HTR-8/SVneo (cell line): ENCODE measurements at places on chromosomes 11 and 22.

- DNase-seq = no peak
These were observed 6.0 kb upstream of the MALAT1 start for GRCh38 chr11:65492637-65493366.

DNA sequence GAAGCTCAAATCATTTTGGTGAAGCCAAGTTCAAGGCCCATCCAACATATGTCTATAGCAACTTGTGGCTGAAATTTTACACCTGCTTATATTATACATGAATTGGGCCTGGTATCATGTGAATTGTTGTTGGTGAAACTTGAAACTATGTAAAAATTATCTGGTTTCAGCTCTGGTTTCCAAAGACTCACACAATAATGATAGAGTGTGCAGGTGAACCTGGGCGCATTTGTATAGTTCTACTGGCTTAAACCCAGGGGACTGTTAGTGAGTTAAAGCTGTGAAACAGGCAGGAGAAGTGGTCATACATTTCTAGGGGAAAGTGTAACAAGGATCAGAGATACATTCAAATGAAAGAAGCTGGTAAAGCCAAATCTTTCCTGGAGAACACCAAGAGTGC lies 627.3 kb downstream of the METTL15 start:
- DNase-seq = no peak

DNA sequence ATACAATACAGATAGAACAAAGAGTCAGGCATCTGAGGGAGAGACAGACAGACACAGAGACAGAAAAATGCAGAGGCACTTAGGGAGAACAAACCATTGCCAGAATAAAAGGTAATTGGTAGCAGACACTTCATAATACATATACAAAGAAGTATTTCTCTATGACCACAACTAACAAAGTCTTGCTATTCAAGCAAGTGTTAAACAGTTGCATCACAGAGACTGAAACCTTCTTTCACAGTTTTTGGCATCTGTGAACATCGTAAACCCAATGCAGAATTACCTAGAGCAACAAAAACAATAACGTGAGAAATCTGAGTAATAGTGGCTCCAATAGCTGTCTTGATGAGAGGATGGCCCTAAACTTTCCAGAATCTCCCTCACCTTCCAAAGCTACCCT lies 116.4 kb downstream of the BLID start:
- no peak for DNase-seq

DNA sequence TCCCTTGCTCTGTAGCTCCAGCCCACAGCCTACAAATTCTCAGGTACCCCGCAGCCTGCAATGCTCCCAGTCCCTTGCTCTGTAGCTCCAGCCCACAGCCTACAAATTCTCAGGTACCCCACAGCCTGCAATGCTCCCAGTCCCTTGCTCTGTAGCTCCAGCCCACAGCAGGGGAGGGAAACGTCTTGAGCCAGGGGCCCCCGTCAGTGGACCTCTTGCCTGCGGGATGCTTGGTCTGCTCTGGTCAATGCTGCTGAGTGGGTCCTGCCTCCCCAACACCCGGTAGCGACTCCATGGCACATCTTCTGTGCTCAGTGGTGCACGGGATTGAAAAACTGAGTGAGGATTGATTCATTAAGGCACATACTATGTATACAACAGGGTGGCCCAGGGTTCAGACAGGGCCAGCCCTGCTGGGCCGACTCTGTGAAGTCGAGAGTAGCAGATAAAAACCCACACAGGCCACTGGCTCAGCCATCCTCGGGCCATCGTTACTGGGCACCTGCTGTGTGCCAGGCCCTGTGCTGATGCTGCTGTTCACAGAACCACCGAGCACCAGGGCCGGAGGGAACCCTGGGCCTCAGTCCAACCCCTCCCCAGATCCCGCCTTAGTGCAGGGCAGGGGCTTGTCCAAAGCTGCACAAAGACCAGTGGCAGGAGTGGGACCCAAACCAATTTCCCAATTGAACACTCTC lies 69.7 kb downstream of the MYO7A start:
- no peak for DNase-seq

DNA sequence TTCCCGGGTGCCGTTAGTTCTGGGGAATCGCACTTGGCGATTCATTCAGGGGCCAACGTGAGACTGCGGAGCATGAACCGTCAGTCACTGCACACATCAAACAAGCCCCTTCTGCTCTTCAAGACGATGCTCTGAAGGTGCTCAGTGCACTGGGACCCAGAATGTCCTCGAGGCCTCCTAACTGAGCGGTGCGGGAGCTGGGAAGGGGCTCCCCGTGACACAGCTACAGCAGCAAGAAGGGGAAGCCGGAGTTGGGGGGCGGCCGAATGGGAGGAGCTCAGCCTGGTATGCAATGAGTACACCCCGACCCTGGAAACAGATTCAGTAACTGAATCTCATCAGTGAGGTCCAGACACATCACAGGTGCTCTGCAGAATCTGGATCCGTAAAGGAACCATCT lies 150.8 kb downstream of the SHANK2 start:
- DNase-seq = no peak

DNA sequence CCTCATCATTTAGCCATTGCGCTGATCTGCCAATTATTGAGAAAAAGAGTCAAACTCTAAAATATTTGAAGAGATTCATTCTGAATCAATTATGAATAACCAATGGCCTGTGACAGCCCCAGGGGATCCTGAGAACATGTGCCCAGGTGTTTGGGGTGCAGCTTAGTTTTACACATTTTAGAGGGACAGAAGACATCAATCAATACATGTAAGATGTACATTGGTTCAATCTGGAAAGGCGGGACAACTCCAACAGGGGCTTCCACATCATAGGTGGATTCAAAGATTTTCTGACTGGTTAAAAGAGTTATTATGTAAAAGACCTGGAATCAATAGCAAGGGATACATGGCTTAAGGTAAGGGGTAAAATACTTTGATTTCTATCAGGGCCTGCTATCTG lies 4.9 kb upstream of the MRGPRE start:
- DNase-seq = no peak

GRCh38 chr22:27616033-27616432 lies 185.5 kb downstream of the MN1 start:
- no peak for DNase-seq

DNA sequence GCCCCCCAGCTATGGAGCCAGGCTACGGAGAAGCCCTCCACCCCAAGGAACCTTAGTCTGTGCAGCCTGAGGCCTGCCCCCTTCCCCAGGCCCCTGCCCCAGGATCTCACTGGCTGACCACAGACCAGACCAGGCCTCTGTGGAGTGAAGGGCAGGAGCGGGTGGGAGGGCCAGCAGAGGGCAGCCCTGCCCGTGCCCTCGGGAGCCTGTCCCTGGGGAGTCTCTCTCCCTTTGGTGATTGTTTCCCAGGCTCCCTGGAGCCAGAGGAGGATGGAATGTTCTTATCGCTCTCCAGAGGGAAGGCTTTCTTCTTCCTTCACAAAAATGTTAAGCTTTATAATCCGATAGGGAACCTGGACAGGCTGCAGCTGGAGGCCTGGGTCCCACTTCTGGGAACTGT lies 455.3 kb downstream of the SOX6 start:
- no peak for DNase-seq

GRCh38 chr11:12223771-12224536 lies 113.6 kb downstream of the MICAL2 start:
- no peak for DNase-seq

- DNase-seq = no peak
These were observed 1.3 kb upstream of the HDAC10 start for GRCh38 chr22:50252082-50253045.

- no peak for DNase-seq
These were observed 25.4 kb upstream of the ARHGAP20 start for GRCh38 chr11:110737593-110737992.

GRCh38 chr22:19801340-19802000 lies 40.9 kb downstream of the TBX1 start:
- DNase-seq = no peak

DNA sequence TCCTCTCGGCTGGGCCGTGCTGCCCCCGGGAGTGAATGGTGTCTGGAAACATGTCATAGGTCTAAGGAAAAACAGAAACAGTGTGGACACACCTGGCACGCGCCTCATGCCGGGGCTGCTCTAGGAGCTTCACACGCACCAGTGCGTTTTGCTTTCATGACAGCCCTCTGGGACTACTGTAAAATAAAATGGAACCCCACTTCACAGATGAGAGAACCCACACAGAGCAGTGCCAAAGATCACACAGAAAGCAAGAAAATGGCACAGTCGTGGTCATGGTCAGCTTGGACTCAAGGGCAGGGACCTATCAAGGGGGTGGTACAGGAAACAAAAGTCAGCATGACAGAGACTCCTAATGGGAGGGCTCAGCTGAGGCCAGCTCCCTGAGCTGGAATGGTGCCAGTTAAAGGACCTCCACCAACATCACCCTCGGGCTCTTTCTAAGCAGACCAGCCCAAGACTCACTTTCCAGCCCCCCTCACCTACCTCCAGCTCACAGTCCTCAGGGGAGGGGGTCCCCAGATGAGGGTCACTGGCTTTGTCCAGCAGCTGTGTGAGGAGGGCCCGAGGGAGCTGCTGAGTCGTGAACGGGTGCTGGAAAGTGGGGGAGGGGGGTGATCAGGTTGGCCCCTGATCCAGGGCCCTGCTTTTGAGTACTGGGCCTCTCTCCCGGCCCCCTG lies 3.3 kb downstream of the MAP4K2 start:
- DNase-seq = no peak

DNA sequence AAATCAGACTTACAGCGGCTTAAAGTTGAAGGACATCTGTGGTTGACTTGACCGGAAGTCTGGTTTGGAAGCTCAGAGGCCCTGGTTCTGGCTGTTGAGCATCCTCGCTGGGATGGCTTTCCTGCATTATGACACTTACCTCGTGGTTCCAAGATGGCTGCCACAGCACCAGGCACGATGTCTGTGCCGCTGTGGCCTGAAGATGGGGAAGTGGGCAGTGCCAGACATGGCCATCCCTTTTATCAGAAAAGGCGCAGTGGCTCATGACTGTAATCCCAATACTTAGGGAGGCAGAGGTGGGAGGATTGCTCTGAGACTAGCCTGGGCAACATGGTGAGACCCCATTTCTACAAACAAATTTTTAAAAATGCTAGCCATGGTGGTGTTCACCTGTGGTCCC lies 40.5 kb downstream of the CD82 start:
- DNase-seq = no peak

DNA sequence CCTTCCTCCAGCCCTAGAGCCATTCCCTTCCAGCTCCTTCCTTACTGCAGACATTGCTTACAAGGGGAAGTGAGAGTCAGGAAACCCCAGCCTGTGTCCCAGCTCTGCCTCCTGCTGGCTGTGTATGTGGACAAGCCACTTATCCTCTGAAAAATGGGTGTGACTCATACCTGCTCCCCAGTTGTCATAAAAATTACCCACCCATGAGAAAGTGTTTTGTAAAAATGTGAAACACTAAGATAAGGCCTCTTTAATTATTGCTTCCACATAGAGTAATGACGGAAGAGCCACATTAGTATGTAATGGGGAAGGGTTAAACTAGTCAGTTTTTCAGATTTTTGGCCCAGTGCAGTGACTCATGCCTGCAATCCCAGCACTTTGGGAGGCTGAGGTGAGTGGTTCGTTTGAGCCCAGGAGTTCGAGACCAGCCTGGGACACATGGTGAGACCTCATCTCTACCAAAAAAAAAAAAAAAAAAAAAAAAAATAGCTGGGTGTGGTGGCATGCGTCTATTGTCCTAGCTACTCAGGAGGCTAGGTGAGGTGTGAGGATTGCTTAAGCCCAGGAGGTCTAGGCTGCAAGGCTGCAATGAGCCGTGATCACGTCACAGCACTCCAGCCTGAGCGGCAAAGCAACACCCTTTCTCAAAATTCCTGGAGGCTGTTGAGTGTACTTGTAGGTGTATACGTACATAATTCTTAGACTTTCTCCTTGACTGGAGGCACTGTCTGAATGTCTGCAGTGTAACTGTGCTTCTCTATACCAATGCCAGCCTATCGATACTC lies 84.9 kb downstream of the CTTN start:
- peak; percentile 69 for DNase-seq

DNA sequence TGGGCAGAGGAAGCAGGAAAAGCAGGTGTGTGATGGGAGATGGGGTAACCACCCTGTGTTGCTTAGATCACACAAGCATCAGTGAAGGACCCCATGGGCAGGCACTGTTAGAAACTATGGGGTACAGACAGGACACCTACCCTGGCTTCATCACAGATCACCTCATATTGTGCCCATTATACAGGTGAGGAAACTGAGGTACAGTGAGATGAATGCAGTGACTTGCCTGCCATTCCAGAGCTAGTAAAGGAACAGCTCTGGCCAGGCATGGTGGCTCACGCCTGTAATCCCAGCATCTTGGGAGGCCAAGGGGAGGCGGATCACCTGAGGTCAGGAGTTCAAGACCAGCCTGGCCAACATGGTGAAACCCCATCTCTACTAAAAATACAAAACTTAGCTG lies 5.9 kb upstream of the MARK2 start:
- DNase-seq = no peak

- no peak for DNase-seq
These were observed 1.3 kb downstream of the TBRG1 start for GRCh38 chr11:124623861-124624525.

DNA sequence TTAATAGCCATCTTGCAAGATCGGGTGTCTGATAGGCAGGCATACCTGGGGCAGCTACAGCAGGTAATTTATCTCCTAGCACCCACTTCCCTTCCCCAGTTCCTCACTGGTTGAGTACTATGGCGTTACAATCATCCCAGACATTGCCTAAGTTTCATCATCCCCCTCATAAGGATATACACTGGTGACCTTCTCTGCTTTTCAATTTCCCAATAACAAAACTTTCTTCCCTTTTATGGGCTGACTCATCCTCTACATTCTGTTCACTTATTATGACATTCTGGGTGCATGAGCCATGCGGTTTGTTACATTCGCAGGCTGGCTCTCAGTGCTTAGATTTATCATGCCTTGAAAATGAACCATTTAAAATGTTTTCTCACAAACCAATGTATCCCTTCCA lies 5.0 kb upstream of the MRPL11 start:
- peak; percentile 59 for DNase-seq

- DNase-seq = no peak
These were observed 30.4 kb upstream of the TRIM29 start for GRCh38 chr11:120168108-120168959.

GRCh38 chr11:118174006-118174567 lies 2.4 kb downstream of the SCN2B start:
- DNase-seq = no peak

DNA sequence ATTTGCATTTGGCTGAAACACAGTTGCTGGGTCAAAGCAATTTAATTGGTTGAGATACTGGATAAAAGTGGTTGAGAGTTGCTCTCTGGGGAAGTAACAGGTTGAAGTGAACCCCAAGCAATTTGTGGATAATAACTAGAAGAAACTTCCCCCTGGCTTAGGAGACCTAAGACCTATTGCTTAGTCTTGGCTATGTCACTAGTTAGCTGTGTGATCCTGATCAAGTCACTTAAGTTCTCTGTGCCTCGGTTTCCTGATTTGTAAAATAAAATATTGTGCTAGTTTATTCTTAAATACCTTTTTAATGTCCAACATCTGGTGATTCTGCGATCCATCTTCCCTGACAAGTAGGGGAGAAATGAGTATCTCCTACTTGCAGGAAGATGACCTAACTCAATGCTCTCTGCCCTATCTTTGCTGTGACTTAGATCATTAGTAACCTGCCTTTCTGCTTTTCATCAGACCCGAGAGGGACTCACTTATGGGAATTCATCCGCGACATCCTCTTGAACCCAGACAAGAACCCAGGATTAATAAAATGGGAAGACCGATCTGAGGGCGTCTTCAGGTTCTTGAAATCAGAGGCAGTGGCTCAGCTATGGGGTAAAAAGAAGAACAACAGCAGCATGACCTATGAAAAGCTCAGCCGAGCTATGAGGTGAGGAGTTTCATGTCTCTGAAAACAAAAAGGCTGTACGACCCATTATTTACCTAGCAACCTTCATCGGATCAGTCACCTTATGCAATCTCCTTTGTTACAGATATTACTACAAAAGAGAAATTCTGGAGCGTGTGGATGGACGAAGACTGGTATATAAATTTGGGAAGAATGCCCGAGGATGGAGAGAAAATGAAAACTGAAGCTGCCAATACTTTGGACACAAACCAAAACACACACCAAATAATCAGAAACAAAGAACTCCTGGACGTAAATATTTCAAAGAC lies 37.5 kb downstream of the EHF start:
- DNase-seq = no peak
